ENCODE measurements at places on chromosomes 4 and X.
A peak's percentile ranks its signal among the peaks of the same experiment; 100 is the strongest.

GRCh38 chr4:45425135-45425534 is 698.7 kb downstream of the GABRG1 start:
- H3K27ac ChIP-seq, result no peak overlapping the region
- no peaks in the 10 kb centered on the region for H3K27me3 ChIP-seq
- H3K36me3 ChIP-seq, result no peaks in the 10 kb centered on the region
- H3K4me3 ChIP-seq, result no peak overlapping the region
- no peaks in the 10 kb centered on the region for H3K4me1 ChIP-seq
- DNase-seq, result no peak

DNA sequence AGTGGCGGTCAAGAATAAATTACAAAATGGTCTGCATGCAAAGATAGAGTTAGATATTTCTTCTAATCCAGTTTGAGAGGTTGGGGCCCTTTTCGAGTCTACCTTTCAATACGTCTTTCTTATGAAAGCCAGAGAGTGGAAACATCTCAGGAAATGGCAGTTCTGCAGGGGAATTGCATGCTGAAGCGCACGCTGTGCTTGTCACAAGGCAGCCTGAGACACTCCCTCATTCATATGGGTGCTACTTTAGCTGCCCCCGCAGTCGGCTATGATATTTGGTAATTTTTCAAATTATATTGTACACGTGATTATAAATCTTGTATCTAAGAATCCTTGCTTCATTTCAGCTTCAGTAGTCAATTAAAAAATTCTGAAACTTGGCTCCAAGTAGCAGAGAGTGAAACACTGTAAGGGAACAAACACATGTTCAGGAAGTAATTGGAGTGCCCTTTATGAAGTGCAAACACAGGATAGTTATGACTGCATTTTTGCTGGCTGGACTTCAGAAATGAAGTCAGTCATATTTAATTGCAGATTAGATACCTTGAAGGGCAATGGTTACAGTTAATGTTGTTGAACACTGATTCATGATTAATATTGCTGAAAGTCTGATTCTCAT is 145.5 kb upstream of the NAP1L5 start:
- no peaks in the 10 kb centered on the region for H3K27me3 ChIP-seq
- no peaks in the 10 kb centered on the region for H3K4me1 ChIP-seq
- no peak overlapping the region for H3K27ac ChIP-seq
- no peak for DNase-seq
- no peak overlapping the region for H3K4me3 ChIP-seq

DNA sequence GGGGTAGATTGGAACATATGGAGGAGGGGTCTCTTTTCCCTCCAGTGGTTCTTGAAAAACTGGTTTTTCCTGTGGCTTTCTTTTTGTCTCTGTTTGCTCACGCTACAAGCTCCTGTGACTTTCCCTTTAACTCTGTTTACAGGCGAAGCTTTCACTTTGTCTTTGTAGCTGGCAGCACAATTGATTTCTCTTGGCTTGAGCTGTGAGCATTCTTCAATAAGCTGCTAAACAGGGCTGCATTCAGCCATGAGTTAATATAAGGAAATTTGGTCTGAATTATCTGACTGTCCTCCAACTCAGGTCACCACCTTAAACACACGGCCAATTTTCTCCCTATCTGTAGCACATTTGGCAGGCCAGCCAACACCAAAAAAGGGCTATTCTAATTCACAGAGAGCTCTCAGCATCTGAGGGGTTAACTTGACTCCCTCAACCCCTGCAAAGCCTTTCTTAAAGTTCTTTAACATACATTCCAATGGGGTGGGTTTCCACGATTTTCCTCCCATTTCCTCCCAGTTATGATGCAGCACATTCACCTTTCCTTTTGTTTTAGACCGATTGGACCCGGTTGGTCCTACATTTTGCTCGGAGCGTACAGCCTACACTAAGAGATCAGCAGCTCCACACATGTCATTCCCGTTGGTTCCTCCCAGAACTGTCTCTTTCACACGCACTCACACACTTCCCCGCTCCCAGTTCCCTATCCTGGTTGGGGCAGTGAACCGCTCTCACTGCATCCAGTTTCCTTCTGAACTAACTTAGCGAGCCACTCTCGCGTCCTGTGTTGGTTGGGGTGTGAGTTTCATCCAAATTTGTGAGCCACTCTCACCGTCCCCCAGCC is 45.4 kb downstream of the UGT2A3 start:
- H3K4me1 ChIP-seq, result peaks cover 23% of the 10 kb centered on the region
- peak overlapping the region; percentile 55 for H3K4me3 ChIP-seq
- no peak for DNase-seq
- peak overlapping the region; percentile 92 for H3K27ac ChIP-seq
- H3K27me3 ChIP-seq, result no peaks in the 10 kb centered on the region

DNA sequence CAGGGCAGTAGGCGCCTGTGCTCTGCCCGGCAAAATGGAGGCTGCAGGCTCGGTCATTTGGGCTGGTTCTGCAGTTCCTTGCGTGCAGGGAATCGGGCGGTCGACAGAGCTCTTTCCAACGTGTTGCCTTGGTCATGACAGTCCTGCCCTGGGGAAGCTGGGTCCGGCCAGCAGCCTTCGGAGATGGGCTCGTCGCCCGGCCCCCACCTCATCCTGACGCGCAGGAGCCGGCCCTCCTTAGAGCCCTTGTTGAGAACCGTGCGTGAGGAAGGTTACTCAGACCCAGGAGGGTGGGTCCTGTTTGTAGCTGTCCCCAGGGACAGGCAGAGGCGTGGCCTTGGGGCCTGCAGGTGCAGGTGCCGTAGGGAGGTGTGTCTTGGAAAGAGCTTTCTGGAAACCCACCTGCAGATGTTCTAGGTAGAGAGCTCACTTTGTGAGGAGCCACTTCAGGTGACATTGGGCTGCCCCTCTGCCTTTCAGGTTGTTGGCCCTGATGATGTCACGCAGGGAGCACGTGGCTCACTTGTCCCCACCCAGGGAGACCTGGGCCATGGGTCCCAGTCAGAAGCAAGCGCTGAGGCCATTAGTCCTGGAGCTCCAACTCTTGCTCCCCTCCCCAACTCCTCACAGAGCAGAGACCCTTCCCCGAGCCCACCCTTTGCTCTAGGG is 15.2 kb upstream of the HGFAC start:
- no peaks in the 10 kb centered on the region for H3K27me3 ChIP-seq
- no peak overlapping the region for H3K4me3 ChIP-seq
- peaks cover 3% of the 10 kb centered on the region for H3K4me1 ChIP-seq

GRCh38 chr4:13918110-13918509 is 290.6 kb upstream of the BOD1L1 start:
- H3K27ac ChIP-seq, result no peak overlapping the region
- H3K36me3 ChIP-seq, result no peaks in the 10 kb centered on the region
- no peak for DNase-seq
- no peaks in the 10 kb centered on the region for H3K4me1 ChIP-seq

DNA sequence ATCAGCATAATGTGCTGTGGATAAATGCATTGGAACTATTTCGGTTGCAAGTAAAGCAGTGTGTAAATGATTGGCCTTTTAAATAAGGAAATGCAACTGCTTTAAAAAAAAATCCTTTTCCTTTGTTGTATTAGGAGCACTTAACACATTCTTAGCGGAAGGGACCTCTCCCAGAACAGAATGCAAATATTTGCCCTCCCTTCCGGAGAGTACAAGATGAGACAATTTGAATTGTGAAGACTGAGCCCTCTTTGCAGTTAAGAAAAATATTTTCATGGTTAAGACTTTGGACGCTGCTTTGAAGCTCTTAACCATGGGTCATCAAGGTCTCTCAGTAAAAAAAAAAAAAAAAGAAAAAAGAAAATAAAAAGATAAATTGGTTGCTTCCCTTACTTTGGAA is 9.5 kb upstream of the NOX1 start:
- no peak overlapping the region for H3K4me3 ChIP-seq
- no peak for DNase-seq
- no peaks in the 10 kb centered on the region for H3K27me3 ChIP-seq
- H3K36me3 ChIP-seq, result no peaks in the 10 kb centered on the region

DNA sequence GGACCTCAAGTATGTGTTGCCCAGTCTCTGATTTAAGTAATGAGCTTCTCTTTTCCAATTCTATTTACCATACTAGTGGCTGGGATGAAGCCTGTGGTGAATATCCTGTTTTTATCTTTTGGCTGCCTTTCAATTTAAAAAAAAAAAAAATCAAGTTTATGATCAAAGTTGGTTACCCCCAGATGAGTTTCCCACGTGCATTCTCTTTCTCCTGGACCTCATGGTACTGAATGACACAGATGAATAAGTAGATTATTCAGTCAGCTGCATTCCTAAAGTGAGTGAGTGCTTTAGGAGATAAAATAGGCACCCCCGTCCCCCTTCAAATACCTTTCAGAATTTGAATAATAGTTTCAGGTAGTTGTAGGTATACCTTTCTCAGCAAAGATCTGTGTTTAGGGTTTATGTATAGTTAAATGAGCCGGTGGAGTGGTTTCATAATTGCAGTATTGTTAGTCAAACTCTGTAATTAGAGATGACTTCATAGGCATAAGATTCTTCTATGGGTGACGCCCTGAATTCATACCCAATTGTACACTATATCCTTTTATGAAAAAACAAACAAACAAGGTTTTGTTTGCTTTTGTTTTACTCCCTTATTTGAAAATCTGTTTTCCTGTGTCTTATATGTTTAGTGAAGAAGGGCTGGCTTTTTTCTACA is 41.9 kb downstream of the PLS3 start:
- no peaks in the 10 kb centered on the region for H3K4me1 ChIP-seq
- no peak overlapping the region for H3K4me3 ChIP-seq
- H3K27ac ChIP-seq, result no peak overlapping the region
- H3K27me3 ChIP-seq, result peaks cover 4% of the 10 kb centered on the region

Data from liver (tissue), 10 donors.